CD4-positive, alpha-beta T cell treated with Interleukin-4 for 4 hours (primary cell): ENCODE measurements at places on chromosomes 4 and X.

DNA sequence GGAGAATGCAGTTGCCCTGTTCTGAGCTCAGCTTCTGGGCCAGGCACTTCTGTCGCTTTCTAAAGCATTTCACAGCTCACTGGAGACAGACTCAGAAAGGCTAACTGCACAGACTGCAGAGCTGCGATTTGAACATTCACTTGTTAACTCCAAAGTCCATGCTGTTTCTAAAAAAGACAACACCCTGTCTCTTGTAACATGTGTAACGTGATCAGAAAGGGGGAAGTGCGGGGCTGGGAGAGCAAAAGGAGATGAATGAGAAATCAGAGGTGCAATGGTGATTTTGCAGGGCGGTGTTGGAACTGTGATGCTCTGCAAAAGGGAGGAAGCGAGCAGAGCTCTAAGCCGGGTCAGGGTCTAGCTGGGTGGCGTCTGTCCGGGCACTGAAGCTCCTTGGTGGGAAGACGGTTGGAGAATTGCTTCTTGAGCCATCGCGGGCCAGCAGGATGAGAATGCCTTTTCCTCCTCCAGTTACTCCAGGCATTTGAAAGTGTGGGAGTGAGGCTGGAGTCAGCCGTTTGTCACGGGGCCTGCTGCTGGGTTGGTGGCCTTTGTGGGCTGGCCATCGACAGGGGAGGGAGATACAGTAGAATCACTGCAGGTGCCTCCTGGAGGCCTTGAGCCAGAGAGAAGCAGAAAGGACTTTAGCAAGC is 20.3 kb downstream of the TBC1D14 start:
- DNase-seq: no peak

GRCh38 chr4:189784651-189785050 is 156.0 kb upstream of the FRG1 start:
- DNase-seq: no peak

DNA sequence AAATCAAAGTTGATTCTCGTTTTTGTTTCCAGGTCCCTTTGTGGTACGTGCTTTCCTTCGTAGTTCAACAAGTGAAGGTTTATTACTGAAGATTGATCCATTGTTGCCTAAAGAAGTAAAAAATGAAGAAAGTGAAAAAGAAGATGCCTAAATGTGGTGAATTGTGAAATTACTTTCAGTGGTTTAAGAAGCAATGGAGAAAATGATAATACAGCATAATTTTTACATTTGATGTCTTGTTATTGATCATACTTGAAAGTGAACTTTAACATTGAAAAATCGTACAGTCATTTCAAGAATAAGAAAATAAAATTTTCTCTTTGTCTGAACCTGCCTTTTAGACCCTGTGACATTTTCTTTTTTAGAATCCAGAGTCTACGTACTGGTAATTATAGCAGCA is 89.8 kb downstream of the MRPL1 start:
- no peak for DNase-seq

- DNase-seq: no peak
Measured at GRCh38 chrX:22037911-22038537, 5.9 kb downstream of the PHEX start.

- DNase-seq: no peak
Measured at GRCh38 chrX:129908636-129909035, 2.7 kb downstream of the UTP14A start.

- DNase-seq: no peak
Measured at GRCh38 chr4:1815096-1815996, 22.3 kb downstream of the FGFR3 start.

GRCh38 chr4:3712936-3713335 is 53.2 kb upstream of the ADRA2C start:
- DNase-seq: no peak

DNA sequence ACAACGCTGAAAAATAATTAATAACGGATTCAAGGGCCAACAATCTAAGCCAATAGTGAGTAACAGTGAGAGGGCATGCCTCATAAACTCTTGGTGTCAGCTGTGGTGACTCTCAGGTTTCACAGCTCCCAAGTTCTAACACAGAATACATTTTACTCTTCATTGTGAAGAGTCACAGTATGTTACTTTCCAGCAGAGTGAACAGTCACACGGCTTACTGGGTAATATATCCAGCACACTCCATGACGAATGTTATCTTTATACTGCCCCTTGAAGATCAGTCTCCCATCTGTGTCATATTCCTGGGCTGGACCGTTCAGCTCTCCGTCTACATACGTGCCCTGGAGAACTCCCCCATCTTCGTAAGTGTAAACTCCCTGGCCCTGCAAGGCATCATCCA is 23.1 kb downstream of the SETD7 start:
- no peak for DNase-seq

GRCh38 chr4:21415728-21416127 is 532.8 kb downstream of the KCNIP4 start:
- no peak for DNase-seq

GRCh38 chr4:147088146-147088545 is 142.5 kb upstream of the TTC29 start:
- DNase-seq: no peak

- peak; percentile 79 for DNase-seq
Measured at GRCh38 chr4:185183622-185184281, 20.0 kb downstream of the CFAP97 start.

DNA sequence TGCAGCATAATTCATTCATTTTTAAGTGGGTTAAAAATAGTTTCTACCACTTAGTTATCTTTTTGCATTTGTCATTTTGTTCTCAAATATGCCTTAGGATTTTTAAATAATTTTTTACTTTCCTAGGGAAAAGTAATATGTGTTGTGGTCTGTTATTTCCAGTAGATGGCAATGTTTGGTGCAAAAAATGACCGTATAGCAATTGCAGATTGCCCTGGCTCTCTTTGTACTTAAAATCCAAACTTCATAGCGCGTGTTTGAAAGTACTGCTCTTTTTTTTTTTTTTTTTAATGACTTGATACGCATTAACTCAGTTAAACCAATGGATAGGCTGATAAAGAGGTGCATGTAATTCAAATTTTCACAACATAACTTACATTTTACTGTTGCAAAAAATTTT is 74.4 kb upstream of the RBMX start:
- DNase-seq: peak; percentile 8

- no peak for DNase-seq
Measured at GRCh38 chr4:158741326-158742021, 18.3 kb upstream of the PPID start.

- DNase-seq: no peak
Measured at GRCh38 chrX:10395643-10396042, 224.7 kb downstream of the MID1 start.

- DNase-seq: no peak
Measured at GRCh38 chrX:133587818-133588217, 172.5 kb upstream of the GPC4 start.

- DNase-seq: no peak
Measured at GRCh38 chrX:108438110-108438623, at the start of gene COL4A6. Gene COL4A6, minus strand, starts transcription at chrX:108438422. Its CDS starts 226 bp downstream, at chrX:108438196.

DNA sequence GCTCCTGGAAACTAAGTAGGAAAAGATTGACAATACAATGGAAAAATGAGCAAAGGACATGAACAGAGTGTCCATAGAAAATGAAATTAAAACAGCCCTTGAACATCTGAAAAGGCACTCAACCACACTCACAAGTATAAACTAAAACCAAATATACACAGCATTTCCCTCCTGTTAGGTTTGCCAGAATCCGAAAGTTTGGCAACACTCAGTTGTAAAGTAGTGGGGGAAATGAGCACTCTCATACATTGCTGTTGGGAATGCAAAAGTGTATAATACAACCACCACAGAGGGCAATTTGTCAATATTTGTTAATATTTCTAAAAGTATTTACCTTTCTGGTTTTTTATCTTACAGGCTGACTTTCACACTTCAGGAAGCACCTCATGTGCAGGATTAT is 84.2 kb upstream of the TMEM164 start:
- DNase-seq: no peak

DNA sequence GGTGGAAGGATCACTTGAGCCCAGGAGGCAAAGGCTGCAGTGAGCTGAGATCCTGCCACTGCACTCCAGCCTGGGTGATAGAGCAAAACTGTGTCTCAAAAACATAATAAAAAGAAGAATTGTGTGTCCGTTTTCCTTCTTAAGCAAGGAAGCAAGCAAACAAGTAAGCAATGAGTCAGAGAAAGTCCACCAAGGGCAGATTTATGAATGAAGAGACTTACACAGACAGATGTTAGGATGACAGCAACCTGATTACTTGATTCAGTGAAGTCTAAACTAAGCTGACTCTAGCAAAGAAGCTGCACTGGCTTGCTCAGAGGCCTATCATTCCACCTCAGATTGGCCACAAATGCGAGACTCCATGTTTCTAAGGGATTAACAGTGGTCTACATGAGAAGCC is 34.1 kb upstream of the SCML1 start:
- DNase-seq: no peak

GRCh38 chrX:34848281-34848680 is 94.3 kb upstream of the FAM47B start:
- no peak for DNase-seq

- DNase-seq: no peak
Measured at GRCh38 chrX:47620303-47620685, 637 bp upstream of the SYN1 start.

DNA sequence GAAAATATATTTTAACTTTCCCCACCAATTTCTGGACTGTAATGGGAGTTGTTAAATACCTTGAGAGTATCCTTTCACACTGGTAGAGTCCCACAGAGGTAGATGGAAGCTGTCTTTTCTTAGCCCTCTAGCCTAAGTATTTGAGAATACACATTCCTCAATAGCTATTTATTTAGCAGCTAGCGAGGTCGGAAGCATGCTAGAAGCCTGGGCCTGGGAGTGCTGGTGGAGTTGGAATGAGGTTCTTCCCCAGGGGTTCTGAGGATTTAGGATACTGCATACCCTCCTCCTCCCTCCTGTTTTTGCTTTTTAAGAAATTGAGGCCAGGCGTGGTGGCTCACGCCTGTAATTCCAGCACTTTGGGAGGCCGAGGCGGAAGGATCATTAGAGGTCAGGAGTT is 999 bp upstream of the KLHL15 start:
- no peak for DNase-seq

DNA sequence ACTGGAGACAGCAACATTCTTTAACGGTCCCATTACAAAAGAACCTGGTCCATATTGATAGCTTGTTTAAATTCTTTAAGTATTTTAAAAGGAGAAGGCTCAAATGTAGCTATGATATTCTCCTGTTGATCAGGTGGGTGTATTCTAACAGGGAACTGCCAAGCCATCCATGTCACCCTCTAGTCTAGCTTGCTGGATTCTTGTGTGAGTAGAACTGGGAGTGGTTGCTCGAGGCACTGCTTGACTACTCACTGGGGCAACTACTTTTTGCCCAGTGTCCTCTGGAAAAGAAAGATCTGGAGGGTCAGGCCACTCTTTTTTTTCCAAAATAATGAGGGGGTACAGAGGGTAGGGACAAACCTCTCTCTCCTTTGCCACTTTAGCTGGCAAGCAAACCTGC is 155.1 kb downstream of the ZNF518B start:
- DNase-seq: no peak

- DNase-seq: no peak
Measured at GRCh38 chr4:57187246-57187645, 77.1 kb upstream of the IGFBP7 start.

DNA sequence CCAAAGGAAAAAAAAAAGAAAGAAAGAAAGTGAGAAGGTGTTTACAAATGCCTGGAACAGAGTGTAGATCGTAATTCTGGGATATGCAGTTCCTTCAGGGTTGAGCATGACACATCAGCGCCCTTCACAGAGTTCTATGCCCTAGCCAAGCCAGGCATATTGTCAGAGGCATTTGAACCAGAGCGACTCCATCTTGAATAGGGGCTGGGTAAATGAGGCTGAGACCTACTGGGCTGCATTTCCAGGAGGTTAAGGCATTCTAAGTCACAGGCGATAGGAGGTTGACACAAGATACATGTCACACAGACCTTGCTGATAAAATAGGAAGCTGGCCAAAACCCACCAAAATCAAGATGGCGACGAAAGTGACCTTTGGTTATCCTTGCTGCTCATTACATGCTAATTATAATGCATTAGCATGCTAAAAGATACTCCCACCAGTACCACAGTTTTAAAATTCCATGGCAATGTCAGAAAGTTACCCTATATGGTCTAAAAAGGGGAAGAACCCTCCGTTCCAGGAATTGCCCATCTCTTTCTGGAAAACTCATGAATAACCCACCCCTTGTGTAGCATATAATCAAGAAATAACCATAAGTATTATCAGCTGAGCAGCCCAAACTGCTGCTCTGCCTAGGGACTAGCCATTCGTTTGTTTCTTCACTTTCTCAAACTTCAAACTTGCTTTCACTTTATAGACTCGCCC is 23.5 kb upstream of the LRBA start:
- DNase-seq: no peak

GRCh38 chrX:3244203-3244743 is 102.2 kb downstream of the MXRA5 start:
- no peak for DNase-seq

GRCh38 chrX:118627084-118627758 is 100.2 kb upstream of the IL13RA1 start:
- DNase-seq: no peak

DNA sequence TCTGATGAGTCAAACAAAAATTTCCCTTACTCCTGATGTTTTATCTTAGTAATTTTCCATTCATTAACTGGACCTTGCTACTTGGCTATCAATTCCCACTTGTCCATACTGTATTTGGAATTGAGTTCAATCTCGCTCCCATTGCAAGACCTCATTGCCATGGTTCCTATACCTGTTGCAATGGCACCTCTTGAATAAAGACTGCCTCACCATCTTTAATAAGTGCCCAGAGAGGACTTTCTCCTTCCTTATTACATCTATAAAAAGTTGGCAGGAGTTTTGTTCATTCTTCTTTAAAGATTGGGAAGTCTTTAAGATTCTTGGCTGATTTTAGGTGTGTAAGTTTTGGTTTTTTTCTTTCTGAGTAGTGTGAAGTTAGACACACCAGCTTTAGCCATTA is 397.4 kb downstream of the SPOCK3 start:
- no peak for DNase-seq

GRCh38 chr4:77025643-77026321 is 50.0 kb downstream of the CCNI start:
- no peak for DNase-seq

- no peak for DNase-seq
Measured at GRCh38 chr4:187962926-187963325, 32.6 kb upstream of the ZFP42 start.

DNA sequence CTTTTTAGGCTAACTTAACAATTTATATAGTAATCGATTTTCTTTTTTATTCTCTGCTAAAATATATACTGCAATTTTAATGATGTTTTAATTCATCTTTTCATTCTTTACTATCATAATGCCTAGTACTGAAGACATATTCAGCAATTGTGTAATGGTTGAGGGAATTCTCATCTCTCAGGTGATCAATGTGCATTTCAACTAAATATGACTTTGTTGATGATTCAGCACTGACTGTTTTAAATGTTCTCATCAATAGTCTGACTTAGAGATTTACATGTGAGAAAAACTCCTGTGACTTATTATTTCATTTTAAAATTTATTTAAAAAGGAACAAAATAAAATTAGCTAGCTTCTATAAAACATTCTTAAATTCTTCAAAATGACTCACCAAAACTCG is 1450.3 kb downstream of the STIM2 start:
- no peak for DNase-seq

GRCh38 chr4:52107745-52108144 is 56.6 kb downstream of the SPATA18 start:
- no peak for DNase-seq
